ENCODE measurements at places on chromosomes 1 and 21.

- peak; percentile 12 for DNase-seq
Measured at GRCh38 chr1:168628807-168629206, 52.4 kb downstream of the XCL1 start.

DNA sequence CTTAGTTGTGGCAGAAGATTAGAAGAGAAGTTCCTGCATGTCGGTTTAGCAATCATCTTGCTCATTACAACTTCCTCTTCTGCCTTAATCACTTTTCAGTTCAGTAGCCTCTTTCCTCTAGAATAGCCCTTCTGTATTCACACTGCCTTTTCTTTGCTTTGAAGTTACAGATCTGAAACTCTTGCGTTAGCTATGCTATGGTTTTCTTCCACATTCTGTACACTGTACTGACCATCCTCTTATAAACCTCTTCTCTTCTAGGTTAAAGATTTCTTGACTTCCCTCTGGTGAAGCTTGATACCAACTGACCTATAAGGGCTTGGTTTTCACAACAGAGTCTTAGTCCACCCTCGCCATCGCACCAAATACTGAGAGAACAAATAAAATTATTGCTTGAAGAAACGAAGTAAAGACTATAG lies 35.0 kb downstream of the C21orf91 start:
- no peak for DNase-seq

GRCh38 chr1:9088807-9089206 lies 19.4 kb upstream of the SLC2A5 start:
- no peak for DNase-seq

DNA sequence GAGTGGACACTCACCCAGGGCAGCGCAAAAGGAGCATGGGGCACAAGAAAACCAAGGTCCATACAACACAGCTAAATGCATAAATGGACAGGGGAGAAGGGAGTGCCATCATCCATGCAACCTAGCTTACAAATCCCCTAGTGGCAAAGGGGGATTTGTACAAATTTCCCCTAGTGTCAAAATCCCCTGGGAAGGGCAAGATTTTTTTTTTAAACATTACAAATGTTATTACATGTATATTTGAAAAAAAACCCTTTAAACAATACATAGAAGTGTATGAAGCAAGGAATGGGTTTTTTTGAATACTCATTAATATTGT lies 89.6 kb upstream of the IVNS1ABP start:
- DNase-seq, result no peak

DNA sequence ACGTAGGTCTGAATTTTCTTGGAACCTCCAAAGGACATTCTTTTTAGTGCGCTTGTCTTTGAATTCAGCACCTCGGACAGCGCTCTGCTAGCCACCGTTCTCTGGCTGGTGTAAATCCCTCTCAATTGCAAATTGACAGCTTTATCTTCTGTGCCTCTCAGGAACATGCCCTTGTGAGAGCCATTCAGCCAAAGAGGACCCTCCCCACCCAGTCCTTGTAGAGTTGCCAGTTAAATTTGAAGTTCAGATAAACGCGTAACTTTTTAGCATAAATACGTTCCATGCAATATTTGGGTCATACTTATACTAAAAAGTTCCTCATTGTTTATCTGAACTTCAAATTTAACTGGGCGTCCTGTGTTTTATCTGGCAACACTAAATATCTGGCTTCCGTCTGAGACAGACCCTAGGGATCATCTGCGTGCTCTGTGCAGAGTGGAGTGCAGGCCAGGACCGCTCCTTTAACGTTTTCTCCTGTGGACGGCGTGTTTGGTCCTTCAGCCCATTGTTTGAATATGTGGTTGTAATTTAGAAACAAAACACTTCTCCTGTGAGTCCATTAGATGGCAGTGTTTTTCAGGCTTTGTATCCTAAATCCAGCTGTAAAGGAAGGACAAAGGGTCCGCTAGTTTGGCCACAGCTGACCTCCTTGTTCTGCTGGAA lies 7.0 kb downstream of the KCNAB2 start:
- no peak for DNase-seq

- no peak for DNase-seq
Measured at GRCh38 chr1:203479646-203480045, 4.0 kb downstream of the PRELP start.

DNA sequence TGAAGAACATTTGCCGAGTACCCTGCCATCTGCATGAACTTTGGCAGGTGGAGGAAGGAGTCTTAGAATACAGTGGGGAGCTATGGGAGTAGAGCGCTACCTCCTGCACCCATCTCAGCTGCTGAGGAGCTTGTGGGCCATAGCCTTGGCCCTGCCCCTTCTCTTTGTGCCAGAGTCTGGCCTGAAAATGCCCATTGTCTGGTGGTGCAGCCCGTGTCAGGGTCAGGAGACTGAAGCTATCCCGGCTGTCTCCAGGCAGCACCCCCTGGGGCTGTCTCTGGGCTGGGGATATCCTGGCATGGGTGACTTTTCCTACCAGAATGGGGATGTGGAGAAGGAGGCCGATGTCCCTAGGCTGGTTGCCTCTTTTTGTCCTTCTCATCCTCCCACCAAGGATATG lies 7.3 kb downstream of the IPO13 start:
- no peak for DNase-seq

All from stimulated activated CD8-positive, alpha-beta memory T cell treated with anti-CD3 and anti-CD28 coated beads, Interleukin-2, amount 100 ng/mL, for 48 hours (primary cell).